RWPE2 (cell line): ENCODE measurements at places on chromosomes 12 and 14.

GRCh38 chr14:105411017-105411941 lies 8.3 kb upstream of the MTA1 start:
- peak; percentile 73 for DNase-seq

DNA sequence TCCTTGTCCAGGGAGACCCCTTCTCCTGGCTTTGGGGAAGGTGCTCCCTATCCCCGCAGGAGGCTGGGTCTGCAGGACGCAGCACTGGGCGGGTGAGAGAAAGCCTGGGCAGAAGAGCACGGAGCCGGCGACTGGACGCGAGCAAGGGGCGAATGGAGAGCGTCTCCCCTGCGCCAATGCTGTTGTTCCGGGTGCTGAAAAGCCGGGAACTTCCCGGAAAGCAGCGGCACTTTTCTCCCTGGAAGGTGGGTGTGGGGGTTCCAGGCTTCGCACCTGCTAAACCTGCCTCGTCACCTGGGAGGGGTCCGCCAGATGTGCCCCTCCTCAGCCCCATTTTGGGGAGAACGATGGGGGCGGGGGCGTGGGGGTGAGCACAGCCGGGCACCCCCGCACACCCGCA lies 417.1 kb upstream of the TMTC1 start:
- no peak for DNase-seq

DNA sequence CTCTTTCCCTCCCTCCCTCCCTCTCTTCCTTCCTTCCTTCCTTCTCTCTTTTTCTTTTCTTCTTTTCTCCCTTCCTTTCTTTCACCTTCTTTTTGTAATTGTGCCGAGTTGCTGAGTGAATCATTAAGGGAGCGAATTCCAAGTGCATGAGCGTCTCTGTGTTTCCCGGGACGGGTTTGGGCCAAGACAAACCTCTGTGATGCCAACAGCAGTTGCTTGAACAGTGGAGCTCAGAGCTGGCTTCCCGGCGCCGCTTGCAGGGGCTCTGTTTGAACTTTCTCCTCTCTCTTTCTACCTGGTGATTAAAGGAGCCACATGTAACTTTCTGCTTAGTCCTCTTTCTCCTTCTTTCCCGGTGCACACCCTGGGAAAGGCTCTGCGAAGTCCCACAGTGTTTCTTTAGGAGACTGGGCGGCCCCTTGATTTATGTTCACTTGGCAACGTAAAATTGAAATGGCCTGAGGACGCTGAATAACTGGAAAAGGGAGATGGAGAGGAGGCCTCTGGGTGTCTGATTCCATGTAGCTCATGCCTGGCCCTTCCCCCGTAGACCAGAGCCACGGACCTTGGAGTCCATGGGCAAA lies 33.7 kb upstream of the MAP1LC3B2 start:
- peak; percentile 84 for DNase-seq

GRCh38 chr12:66623455-66623854 lies 55.4 kb downstream of the GRIP1 start:
- DNase-seq: no peak

DNA sequence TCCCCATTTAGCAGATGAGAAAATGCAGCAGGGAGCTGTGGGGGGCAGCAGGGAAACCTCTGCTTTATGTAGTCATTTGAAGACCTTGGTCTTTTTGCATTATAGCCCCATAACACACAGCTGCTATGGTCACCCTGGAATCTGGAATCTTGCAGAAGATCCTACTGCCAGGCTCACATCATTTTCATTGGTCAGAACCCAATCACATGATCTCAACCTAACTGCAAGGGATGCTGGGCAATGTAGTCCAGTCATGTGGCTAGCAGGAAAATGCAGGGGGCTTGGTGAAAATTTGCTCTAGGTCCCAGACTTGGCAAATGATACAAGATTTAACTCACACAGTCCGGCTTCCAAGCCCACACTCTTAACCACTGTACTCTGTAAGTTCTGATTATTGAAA lies 1028.7 kb downstream of the AACS start:
- no peak for DNase-seq

GRCh38 chr14:75486318-75486717 lies 36.0 kb upstream of the BATF start:
- DNase-seq: no peak

DNA sequence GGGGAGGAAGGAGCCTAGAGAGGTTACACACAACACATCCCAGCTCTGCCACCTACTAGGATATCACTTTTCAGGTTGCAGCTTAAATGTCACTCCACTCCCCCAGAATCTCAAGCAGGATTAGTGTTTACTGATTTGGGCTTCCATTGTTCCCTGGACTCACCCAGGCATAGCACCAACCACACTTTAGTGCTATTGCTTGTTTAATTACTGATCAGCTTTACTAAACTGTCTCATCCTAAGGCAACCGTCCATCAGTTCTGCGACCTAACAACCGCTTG lies 6.1 kb upstream of the KRT18 start:
- DNase-seq: no peak

DNA sequence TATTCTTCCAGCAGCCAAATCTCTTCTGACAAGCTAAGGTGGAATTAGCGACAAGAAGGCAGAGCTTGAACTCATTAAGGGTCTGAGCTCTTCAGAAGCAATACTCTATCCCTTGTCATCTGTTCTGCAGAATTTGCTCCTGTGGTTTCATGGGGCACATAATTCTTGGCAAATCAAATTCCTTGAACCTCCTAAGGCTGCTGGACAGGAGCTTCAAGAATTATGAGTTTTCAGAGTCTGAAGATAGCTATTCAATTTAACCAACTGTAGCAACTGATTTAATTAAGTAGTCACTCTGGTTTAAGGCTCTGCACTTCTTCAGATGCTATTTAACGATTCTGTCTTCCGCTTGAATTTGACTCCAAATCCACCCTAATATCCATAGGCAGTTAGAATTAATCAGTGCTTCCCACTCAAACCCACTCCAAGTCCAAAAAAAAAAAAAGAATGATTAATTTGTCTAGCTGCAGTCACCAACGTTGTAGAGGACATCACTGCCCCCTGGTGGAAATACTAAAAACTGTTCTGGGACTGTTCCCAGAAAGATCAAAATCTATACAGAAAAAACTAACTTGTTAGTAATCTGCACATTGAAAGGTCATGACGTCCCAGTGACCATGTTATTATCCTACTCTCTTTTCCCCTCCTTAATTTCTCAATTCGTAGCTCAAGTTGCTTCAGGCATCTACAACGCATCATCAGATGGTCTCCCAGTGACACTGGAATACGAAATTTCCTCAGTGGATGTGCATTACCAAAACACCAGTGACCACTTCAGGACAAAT lies 169.9 kb downstream of the KIF21A start:
- no peak for DNase-seq

- no peak for DNase-seq
Measured at GRCh38 chr12:128459067-128459466, 192.1 kb downstream of the TMEM132C start.

- no peak for DNase-seq
Measured at GRCh38 chr14:24401810-24402702, 3.3 kb downstream of the NYNRIN start.

GRCh38 chr14:36870776-36871175 lies 209.1 kb downstream of the PAX9 start:
- no peak for DNase-seq

DNA sequence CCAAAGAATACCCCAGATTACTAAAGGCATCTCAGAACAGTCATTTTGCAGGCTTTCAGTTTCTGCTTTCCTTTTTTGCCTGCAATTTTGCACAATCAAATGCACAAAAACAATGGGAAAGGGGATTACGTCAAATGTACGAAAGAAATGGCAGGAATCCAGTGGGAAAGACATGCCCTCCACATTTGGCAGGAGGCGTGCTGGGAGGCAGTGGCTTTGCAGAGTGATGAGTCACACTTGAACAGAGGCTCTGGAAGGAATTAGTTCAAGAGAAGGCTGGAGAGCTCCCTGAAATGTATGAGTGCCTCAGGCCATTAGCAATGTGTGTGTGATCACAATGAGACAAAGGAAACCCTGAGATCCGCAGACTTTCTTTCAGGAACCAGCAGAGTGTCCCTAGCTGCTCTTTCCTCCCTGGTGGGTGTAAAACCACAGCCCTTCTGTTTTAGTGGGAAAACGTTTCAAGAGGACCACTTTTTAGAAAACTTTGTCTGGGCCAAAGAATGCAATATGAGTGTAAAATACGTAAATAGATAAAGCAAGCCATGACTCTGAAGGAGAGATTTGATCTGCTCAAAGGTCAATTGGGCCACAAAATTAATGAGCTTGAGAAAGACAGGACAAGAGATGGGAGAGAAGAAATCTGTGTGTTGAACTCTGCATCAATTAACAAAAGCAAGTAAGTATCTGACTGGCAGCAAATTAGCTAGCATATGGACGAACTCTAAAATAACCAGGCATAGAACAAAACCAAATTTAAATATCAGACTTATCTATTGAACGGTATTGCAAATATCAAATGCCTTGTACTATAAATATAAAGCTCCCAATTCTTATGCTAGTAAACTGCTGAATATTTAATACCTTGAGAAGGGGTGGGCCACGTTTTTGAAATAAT lies 155.4 kb upstream of the PDE3A start:
- peak; percentile 65 for DNase-seq

GRCh38 chr12:92821142-92821541 lies 108.0 kb downstream of the EEA1 start:
- no peak for DNase-seq

- DNase-seq: no peak
Measured at GRCh38 chr12:131075194-131075593, 121.5 kb downstream of the ADGRD1 start.

- DNase-seq: no peak
Measured at GRCh38 chr12:26269562-26270284, 74.3 kb downstream of the SSPN start.

DNA sequence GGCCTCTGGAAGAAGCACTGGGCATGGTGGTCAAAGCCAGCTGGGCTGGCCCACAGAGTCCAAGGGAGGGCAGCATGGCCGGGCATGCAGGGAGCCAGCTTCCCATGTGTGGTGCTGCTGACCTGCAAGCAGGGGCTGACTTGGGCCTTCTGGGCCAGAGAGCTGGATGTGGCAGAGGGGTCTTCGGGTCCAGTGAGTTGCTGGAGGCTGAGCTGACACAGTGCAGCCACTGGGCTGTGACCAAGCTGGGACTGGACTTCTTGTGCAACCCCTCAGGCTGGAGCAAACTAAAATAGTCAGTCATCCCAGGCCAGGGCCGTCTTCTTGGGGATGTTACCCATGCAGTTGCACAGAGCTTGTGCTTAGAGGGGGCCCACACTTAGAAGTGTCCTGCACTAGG lies 7.3 kb upstream of the RIN3 start:
- DNase-seq: no peak

GRCh38 chr14:63398952-63399351 lies 80.2 kb upstream of the GPHB5 start:
- DNase-seq: no peak

DNA sequence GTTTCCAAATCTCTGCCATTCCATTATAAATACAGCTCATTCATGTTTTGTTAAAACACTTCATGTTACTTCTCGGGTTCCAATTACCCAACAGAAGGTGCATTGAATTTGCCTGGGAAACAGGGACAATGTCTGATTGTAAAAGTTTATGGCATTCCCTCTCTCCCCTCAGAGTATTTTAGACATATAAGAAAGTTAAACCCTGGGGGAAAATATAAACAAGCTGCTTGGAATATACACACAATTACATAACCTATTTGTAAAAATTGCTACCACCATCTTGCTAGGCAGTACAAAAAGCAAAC lies 60.0 kb downstream of the BTG1 start:
- DNase-seq: no peak

GRCh38 chr14:87630846-87631245 lies 362.1 kb downstream of the GALC start:
- DNase-seq: no peak

GRCh38 chr14:73223049-73223448 lies 14.3 kb upstream of the PAPLN start:
- DNase-seq: no peak

DNA sequence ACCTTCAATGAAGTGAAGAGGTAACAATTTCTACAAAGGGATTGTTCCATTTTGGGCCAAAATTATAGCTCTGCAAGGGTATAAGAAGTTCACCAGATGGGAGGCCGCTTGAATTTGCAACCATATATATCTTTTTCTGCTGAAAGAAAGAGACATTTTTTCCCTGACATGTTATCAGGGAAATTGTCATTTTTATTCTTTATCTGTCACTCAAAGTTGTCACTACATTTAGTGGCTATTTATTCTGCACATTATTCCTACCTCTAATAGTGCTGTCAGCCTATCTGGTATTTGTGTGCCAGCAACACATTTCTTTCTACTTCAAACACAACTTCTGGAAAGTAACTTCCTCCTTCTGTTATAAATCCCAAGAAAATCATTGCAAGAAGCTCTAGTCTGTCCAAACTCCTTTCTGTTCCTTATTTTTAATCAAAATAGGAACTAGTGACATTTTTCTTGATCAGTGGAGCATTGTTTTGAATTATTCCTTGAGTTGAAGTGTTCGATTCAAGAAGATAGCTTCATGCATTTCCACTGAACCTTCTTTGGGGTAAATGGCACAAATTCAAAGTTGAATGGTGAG lies 137.9 kb upstream of the ATP2B1 start:
- DNase-seq: no peak

GRCh38 chr12:46217541-46218321 lies 51.1 kb downstream of the SLC38A1 start:
- no peak for DNase-seq
